ENCODE measurements at places on chromosomes 11 and 22.

GRCh38 chr11:88327462-88328143 lies 9.9 kb downstream of the CTSC start:
- no peak for DNase-seq

DNA sequence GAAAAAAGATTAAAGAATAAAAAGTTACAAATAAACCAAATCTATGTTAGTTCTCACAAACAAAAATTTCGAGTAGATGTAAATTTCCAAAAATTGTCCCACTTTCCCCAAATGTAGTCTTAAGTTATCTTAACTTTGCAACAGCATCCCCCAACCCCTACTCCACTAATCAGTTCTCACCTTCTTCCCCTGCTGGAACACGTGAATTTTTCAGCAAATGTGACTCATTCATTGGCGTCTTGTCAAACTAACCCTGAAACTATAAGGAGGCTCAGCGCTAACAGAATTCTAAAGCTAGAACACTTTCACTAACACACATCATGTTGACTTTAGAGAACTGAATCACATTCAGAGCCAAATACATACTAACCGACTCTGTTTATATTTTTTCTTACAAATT lies 46.1 kb downstream of the PHF21A start:
- no peak for DNase-seq

DNA sequence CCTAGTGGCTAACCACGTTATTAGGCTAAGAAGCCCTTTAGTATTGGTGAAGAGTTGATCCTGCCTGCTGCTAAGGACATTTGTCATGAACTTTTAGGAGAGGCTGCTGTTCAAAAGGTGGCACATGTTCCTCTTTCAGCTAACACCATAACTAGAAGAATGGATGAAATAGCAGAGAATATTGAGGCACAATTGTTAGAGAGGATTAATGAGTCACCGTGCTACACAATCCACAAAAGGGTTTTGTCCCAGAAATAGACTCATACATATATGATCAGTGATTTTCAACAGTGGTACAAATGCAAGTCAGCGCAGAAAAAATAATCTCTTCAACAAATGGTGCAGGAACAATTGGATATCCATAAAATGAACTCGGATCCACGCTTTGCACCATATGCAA lies 7.0 kb upstream of the MSANTD2 start:
- no peak for DNase-seq

DNA sequence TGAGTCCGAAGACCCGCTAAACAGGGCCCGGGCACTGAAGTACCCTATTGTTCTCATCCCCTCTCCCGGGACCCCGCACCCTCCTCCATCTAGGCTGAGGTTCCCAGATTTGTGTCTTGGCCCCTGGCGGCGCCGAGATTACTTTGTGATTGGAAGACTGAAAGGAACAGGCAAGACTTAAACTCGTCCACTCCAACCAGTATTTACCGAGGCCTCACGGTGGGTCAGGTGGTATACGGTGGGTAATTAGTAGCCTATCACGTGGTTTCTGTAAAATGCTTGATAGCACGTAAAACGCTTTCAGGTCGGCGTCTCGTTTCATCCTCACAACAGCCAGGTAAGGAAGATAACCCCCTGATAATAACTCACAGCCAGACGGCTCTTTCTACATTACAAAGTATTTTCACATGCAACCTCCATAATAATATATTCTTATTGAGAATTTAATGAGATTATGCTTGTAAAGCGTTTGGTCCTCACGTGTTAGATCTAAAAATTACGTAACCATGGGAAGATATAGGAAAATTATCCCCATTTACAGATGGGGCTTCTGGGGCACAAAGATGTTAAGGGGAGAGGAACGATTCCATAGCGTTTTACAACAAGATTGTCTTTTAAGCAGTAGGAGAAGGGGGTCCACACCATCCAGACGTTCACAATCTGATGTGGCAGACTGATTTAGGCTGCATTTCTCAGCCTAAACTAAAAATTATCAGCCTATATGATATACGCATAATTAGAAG lies 642 bp upstream of the PIK3C2A start:
- peak; percentile 8 for DNase-seq

- no peak for DNase-seq
Observed at GRCh38 chr22:46594947-46595298, 25.3 kb upstream of the GRAMD4 start.

GRCh38 chr11:122625976-122626665 lies 29.4 kb upstream of the UBASH3B start:
- DNase-seq, result no peak

DNA sequence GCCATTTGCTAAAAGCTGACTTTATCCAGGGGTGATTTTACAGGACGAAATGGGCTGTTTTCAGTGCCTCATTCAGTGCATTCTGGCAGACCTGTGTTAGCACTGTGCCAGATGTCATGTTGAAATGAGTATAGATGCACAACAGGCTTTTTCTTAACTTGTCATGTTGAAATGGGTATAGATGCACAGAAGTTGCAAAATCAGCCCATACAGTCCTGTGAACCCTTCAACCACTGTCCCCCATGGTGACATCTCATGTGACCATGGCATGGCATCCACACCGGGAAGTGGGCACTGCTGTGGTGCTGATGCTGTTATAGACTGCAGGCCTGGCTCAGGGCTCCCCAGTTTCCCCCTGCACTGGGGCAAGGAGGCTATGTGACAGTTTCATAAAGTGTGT lies 2.5 kb downstream of the TALDO1 start:
- DNase-seq, result no peak

- DNase-seq, result no peak
Observed at GRCh38 chr22:37932821-37933578, 20.4 kb downstream of the C22orf23 start.

DNA sequence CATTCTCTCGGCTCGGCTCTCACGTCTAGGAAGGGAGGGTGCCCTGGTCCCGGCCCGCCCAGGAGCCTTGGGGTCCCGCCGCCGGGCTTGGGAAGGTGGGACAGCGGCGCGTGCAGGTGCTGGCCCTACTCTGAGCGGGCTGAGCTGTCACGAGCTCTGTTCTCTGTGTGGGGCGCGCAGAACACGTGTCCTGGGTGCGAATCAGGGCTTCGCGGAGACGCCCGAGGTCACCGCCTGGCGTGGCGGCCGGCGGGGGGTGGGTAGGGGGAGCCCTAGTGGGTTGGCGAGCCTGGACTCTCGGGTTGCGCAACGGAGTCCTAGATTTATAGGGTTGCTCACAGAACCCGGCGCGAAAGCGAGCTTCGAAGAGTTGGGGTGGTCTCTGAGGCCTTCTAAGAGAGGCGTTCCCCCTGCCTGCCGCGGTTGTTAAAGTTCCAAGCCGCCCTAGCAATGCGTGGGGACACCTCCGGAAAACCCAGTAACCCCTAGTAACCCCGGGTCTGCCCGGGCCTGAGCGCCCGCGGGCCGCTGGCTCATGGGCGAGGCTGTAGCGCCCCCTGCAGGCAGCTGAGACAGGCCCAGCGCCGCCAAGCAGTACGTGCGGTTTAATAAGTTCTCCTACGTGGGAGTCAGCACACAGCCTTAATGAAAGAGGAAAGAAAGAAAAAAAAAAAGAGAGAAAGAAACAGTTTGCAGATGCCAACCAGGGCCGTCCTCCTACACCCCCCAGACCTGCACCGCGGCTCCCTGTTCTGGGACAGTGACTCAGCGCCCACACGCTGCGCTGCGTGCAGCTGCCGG lies 2.7 kb downstream of the ADM start:
- DNase-seq, result peak; percentile 71

Data from stimulated activated CD8-positive, alpha-beta memory T cell treated with anti-CD3 and anti-CD28 coated beads, Interleukin-4, amount 100 ng/mL, for 4 hours (primary cell).